ENCODE measurements at places on chromosomes 6 and 20.

- DNase-seq, result no peak
Observed at GRCh38 chr6:128316258-128316929, 204.0 kb downstream of the PTPRK start.

GRCh38 chr20:36703530-36703929 is 42.4 kb downstream of the NDRG3 start:
- DNase-seq, result no peak

GRCh38 chr20:57882451-57883161 is 172.8 kb upstream of the PMEPA1 start:
- DNase-seq, result no peak

GRCh38 chr20:36483919-36484808 is 57.2 kb upstream of the MYL9 start:
- no peak for DNase-seq

- DNase-seq, result no peak
Observed at GRCh38 chr20:61422636-61423425, 170.8 kb downstream of the CDH4 start.

DNA sequence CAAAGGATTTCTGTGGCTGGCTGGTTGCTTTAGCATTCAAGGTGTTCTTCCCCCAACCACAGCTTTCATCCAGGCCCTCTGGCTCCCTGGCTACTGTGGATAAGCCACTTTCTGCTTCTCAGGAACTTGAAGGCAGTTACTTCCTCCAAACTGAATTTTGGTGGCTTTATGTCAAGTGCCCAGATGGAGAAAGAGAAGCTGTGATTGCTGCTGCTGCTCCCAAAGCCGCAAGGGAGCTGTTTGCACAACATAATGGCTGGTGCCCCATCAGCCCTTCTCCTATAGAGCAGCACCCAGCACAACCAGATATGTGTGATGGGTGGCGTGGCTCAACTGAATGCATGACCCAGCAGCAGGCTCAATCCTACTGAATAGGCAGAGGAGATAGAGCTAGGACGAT is 465.2 kb downstream of the MAFB start:
- DNase-seq, result no peak

GRCh38 chr20:57783196-57783595 is 73.4 kb upstream of the PMEPA1 start:
- no peak for DNase-seq

DNA sequence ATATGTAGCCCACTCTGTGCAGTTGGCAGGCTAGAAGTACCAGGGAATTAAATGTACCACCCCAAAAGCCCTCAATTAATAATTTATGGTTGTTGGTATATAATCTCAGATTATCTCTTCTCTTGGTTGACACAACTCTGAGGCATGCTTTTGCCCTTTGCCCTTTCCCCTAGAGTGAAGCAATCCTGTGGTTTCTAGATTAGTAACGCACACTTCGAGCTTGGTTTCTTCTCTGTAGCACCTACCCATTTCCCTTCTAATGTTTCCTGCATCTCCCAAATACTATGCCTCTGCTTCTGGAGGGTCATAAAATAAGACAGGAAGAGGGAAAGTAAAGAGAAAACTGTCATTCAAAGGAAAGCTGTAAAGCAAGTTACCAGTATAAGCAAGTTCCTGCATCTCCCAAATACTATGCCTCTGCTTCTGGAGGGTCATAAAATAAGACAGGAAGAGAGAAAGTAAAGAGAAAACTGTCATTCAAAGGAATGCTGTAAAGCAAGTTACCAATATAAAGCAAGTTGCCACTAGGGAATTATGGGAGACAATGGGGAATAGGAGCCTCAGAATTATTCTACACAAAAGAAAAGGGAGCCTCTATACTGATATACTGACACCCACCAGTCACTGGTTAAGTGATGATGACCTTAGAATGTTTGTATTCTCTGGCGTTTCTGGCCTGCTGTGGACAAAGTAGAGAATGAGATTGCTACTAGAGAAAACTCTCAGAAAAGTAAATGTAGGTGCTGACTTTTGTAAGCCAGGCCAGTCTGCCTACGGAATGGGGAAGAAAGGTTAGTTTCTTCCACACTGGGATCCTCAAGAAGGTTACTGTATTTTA is 862.6 kb upstream of the MAN1A1 start:
- DNase-seq, result no peak

GRCh38 chr6:26420688-26421171 is 18.7 kb downstream of the BTN3A1 start:
- DNase-seq, result no peak

- DNase-seq, result no peak
Observed at GRCh38 chr6:143441680-143442545, 8.6 kb downstream of the ADAT2 start.

GRCh38 chr20:39857835-39858234 is 831.2 kb downstream of the MAFB start:
- DNase-seq, result no peak

- DNase-seq, result no peak
Observed at GRCh38 chr6:29483735-29484134, 4.0 kb downstream of the MAS1L start.

DNA sequence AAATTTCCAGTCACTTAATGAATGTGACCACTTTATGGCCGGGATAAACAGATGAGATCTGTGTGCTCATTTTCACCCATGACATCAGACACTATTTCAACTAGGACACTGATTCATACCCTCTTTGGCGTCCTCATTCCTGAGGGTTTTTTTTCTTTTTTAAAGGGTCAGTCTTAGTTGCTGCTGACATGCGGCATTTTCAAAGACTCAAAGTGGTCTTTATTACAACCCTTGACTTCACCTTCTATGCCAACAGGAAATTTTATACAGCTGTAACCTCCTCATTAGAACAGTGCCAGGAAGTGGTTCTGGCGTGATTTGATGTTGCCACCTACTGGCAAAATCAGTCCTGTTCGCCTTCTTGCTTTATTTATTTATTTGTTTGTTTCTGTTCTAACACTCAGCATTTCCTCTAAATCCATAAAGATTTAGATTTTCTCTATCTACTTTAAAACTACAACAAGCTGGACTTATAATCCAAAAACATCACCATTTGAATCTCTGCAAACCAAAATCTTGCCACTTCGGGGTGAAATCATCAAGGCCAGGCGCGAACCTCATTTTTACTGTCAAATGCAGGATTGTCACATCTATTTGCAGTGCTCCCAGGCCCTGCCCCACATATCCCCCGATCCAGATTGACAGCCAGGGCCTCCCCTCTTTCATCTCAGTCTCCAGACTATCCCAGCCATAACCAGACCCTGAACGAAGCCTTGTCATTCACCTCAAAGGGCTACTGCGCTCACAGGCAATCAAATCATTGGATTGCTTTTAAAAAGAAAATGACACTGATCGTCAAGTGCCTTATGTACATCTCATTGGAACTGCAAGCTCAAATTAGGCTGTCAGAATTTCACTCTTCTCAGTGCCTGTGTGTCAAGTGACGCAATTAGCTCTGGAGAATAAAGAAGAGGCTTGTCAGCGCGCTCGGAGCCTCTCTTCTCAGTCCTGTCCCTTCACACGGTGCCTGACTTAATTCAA is 77.5 kb downstream of the C6orf118 start:
- DNase-seq, result no peak

- no peak for DNase-seq
Observed at GRCh38 chr6:118248171-118248570, 299.9 kb upstream of the PLN start.

- no peak for DNase-seq
Observed at GRCh38 chr6:39540454-39540853, 184.8 kb downstream of the KIF6 start.

DNA sequence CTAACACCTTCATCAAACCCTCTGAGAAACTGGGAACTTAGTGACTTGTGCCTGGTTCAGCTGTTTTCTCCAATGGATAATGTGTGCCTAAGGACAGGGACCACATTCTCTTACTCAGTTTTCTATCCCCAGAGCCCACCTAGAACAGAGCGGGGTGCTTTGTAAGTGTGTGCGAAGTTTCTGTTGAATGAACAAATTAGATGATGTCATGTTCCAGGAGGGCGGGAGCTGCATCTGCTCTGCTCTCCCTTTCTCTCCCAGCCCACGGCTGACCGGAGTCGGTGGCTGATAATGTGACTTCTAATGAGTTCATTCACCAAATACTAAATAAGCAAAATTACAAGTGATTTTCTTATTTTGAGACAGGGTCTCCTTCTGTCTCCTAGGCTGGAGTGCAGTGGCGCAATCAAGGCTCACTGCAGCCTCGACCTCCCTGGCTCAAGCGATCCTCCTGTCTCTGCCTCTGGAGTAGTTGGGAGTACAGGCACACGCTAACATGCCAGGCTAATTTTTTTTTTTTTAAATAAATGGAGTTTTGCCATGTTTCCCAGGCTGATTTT is 60.7 kb upstream of the FNDC1 start:
- DNase-seq, result no peak

DNA sequence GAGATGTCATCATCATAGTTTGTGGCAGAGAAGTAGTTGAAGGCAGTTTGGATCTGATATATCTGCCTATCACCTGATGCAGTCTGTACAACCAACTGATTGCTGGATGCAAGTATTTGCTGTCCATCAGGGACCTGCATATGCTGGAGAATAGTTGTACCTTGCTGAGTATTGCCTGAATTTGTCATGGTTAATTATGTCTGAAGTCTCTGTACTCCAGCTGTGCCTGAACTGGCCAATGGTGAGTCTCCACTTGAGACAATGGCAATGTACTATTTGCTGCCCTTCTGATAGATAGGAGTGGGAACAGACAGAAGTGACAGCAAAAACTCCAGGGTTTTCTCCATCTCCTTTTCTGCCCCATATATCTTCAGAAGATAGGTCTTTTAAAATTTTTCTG is 531.5 kb downstream of the EPHA7 start:
- no peak for DNase-seq

- no peak for DNase-seq
Observed at GRCh38 chr20:63475209-63475608, 2.8 kb upstream of the KCNQ2 start.

DNA sequence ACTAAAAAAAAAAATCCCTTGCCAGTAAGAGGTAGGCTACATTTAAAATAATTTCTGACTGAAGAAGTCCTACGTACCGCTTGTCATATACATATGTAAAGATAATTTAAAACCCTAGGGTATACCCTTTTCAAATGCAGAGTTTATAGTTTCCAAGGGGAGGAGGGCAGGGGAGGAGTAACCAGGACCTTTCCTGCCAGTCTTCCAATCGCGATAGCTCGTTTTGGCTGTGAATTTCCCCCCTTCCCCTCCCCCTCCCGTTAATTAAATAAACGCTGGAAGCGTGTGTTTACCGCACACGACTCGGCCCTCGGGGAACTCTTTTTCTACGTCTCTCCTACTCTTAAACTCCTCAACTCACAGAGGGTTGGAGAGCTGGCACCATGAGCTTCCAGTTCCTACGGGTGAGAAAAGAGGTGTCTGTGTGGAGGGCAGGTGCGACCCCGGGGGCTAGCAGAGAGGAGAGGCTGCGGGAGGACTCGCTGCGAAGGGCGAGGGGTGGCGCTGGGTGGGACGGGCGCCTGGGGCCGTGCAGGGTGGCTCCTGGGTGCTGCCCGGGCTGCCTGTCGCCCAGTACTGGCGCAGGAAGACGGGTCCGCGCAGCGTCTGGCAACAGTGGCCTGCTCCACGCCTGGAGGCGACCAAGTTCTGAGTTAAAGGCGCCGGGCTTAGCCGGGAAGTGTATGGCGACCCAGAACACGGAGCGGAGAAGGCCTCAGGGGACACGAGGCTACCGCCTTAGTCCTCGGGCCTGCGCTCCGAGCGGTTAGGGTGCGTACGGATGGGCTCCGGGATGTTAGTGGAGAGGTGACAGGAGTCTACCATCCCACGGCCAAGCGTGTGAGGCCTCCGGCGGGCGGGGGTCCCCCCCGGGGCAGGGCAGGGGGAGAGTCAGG is 4.1 kb upstream of the TFAP2C start:
- no peak for DNase-seq

- DNase-seq, result no peak
Observed at GRCh38 chr6:70520575-70520974, 46.2 kb upstream of the SDHAF4 start.

GRCh38 chr6:36837686-36838085 is 1.6 kb downstream of the CPNE5 start:
- no peak for DNase-seq

- no peak for DNase-seq
Observed at GRCh38 chr6:23175391-23175790, 606.0 kb downstream of the HDGFL1 start.

- no peak for DNase-seq
Observed at GRCh38 chr6:35321091-35321490, 21.3 kb upstream of the PPARD start.

DNA sequence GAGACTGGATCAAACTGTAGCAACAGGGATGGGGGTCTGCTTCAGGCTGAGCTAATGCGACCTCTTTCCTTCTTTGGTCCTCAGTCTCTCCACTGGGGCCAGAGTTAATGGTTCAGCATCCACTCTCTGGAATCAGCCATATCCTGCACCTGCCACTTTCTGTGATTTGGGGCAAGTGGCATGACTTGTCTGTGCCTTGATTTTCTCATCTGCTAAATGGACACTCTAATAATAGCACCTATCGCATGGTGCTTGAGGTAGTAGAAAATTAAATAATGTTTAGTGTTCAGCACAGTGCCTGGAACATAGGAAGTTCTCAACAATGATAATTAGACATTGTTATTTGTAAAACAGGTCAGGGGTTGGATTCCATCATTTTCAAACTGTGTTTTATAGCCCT is 6.3 kb downstream of the XKR7 start:
- DNase-seq, result no peak

DNA sequence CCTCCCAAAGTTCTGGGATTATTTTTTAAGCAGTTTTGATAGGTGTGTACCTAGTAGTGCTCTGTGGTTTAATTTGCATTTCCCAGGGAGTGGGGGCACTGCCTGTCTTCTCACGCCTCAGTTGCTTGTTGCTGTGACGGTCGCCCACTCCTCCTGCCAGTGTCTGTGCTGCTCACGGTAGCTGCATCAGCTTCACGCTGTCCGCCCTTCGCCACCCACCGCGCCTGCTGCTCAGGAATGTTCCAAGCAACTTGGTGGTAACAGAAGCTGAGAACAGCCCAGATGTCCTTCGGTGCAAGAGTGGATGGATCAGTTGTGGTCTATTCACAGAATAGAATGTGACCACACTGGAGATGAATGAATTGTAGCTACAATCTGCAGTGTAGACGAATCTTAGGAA is 22.9 kb downstream of the DNAJC5 start:
- DNase-seq, result no peak

DNA sequence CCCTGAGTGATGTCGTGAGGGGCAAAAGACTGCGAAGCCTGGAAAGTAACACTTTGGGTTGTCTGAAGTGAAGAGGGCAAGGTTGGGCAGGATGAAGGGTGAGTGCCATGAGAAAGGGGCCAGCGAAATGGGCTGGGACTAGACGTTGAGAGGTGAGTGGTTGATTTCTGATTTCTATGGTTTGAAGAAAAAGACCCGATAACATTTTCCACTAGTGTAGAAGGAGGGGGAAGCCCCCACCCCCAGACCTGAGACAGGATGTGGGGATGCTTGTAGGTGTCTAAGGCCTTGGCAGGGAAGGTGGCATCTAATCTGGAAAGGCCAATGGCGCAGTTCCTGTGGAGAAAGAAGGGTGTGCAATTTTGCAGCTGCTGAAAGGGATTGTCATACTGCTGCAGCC is 25.3 kb upstream of the KIF3B start:
- no peak for DNase-seq

- DNase-seq, result no peak
Observed at GRCh38 chr6:167140589-167141474, 16.9 kb downstream of the GPR31 start.

- no peak for DNase-seq
Observed at GRCh38 chr6:152124429-152125074, 317.1 kb downstream of the ESR1 start.

- DNase-seq, result no peak
Observed at GRCh38 chr20:54131675-54132611, 41.8 kb downstream of the CYP24A1 start.

GRCh38 chr6:85403331-85404015 is 46.4 kb upstream of the NT5E start:
- no peak for DNase-seq
